Activated CD4-positive, alpha-beta T cell treated with anti-CD3 and anti-CD28 coated beads for 48 hours (primary cell): ENCODE measurements at places on chromosomes 7 and 10.

- DNase-seq: no peak
These were observed 16.0 kb downstream of the IL2RA start for GRCh38 chr10:6045878-6046772.

DNA sequence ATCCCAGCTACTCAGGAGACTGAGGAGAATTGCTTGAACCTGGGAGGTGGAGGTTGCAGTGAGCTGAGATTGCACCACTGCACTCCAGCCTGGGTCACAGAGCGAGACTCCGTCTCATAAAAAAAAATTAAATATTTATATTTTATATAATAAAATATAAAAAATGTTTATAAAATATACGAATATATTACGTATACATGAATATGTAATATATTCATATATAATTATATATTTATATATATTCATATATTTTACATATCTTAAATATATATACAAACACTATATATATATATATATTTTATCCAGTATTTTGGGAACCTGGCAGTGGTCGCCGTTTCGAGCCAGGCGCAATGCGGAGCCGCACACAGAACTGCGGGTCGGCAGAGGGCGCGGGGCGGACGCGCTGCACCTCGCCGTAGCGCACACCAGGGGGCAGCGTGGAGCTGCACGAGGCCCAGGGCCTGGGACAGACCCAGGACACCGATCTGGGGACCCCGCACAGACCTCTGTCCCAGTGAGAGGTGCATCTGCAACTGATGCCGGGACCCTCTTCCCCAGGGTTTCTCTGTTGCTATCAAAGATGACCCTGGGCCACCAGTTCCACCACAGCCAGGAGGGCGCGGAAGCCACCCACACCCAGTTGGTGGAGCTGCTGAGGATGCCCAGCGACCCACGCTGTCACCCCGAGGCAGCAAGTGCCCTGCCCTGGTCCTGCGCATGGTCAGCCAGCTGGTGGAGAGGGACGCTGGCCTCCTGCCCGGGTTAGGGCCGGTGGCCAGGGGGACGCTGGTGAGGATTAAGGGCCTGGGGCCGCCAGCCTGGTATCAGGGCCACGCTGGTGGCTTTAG, 22.7 kb downstream of the AP5Z1 start:
- DNase-seq: peak; percentile 77

DNA sequence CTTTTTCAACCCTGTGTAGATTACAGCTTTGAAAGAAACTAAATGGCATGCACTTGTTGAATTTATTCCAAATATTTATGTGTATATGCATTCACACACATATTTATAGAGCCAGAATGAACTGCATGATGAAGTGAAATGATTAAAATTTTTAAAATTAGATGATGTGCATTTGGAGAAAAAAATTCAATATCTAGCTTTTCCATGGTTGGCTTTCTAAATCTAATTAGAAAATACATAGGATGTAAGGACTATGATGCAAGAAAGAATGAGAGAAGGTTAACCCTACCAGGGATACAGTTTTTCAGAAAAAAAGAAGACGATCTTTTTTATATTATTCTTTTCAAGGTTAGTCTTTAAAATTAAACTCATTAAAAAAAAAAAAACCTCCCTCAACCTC, 204.5 kb downstream of the TRIL start:
- no peak for DNase-seq

GRCh38 chr10:33152750-33153149, 181.7 kb downstream of the NRP1 start:
- DNase-seq: no peak

GRCh38 chr7:50632561-50633413, 67.6 kb upstream of the DDC start:
- DNase-seq: peak; percentile 64
